ENCODE measurements at places on chromosomes 5 and 9. TPM values are rescaled to one million over a fixed set of nuclear protein-coding genes. Genes with fewer than 3 reads are reported as not detected.

PRDM9 gene
- not detected for total RNA-seq

SIMC1 gene
- 5.1 TPM for total RNA-seq

SLC22A4 gene
- 3.8 TPM for total RNA-seq

ZNF883 gene
- total RNA-seq, result 7.2 TPM

DNA sequence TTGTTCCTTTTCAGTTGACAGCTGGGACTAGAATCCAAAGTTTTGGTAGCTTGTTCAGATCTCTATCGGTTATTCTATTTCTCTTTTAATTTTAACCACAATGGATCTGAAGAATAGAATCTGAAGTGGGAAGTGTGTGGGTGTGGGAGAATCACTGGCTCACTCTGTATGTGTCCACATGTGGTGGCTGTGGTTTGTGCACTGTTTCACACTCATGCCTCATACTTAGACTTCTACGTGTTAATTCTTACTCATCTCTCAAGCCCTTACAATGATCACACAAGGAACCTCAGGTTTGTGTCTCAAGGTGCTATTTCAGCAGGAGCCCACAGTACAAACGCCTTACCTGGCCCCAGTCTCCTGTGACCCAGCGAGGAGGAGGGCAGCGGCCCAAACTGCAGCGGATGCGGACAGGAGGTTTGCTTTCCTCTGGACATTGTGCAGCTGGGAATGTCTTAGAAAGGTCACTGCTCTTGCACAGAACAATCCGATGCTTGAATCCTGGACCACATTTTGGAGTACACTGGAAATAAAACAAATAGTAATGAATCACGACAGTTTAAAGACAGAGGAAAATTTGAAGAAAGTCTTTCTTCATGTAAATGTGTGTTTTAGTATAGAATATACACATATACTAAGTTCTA is 309.1 kb downstream of the ADAMTS6 start:
- peak overlapping the region; percentile 98 for H3K27ac ChIP-seq
- no peak overlapping the region for H3K4me3 ChIP-seq
- peak; percentile 93 for DNase-seq
- peaks cover 34% of the 10 kb centered on the region for H3K36me3 ChIP-seq
- H3K4me1 ChIP-seq, result peaks cover 17% of the 10 kb centered on the region

DNA sequence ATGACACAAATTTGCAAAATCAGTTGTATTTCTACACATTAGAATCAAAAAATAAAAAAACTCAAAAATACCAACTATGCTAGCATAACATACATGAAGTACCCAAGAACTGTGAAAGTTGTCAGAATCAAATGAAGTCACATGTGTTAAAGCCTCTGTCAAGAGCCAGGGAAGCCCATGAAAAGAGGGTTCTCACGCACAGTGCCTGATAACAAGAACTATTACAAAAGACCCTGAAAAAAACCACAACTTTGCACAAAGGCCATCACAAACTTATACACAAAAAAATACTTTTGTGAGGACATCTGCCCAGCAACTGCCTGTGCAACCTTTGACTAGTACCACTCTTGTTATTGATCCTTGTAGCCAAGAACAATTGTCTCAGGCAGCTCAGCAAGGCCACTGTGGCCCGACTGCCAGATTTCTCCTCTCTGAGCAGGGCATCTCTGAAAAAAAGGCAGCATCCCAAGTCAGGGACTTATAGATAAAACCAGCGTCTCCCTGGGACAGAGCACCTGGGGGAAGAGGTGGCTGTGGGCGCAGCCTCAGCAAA is 28.9 kb upstream of the HNRNPA0 start:
- no peaks in the 10 kb centered on the region for H3K36me3 ChIP-seq
- H3K27ac ChIP-seq, result no peak overlapping the region
- DNase-seq, result no peak
- H3K4me1 ChIP-seq, result no peaks in the 10 kb centered on the region
- H3K4me3 ChIP-seq, result no peak overlapping the region
- H3K27me3 ChIP-seq, result no peaks in the 10 kb centered on the region

GRCh38 chr9:129412814-129413536 is 207.9 kb downstream of the C9orf50 start:
- DNase-seq, result peak; percentile 95
- H3K4me1 ChIP-seq, result peaks cover 13% of the 10 kb centered on the region
- H3K36me3 ChIP-seq, result no peaks in the 10 kb centered on the region
- peak overlapping the region; percentile 71 for H3K4me3 ChIP-seq
- H3K27ac ChIP-seq, result peak overlapping the region; percentile 99

DNA sequence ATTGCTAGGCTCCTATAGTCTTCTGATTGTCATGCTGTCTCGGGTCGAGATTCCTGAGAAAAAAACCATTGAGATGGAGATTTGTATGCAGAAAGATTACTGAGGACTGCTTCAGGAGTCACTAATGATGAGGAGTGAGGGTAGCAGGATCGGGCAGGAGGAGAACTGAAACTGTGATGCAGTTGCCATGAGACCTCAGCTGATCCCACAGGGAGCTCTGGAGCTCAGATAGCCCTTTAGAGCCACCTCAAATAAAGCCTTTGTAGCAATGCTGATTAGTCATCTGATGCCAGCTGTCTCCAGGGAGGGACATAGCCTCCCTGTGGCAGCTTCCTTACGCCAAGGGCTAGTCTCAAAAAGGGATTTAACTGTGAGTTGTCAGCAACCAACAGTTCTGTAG is 256.9 kb downstream of the DMAC1 start:
- H3K36me3 ChIP-seq, result no peaks in the 10 kb centered on the region
- H3K4me1 ChIP-seq, result no peaks in the 10 kb centered on the region
- DNase-seq, result no peak
- no peak overlapping the region for H3K27ac ChIP-seq
- H3K4me3 ChIP-seq, result no peak overlapping the region

- H3K27me3 ChIP-seq, result no peaks in the 10 kb centered on the region
- H3K27ac ChIP-seq, result no peak overlapping the region
These were observed 151.6 kb downstream of the MACIR start for GRCh38 chr5:103410172-103410571.

- no peak overlapping the region for H3K4me3 ChIP-seq
- DNase-seq, result peak; percentile 79
- H3K27ac ChIP-seq, result peak overlapping the region; percentile 67
- H3K4me1 ChIP-seq, result peaks cover 19% of the 10 kb centered on the region
- H3K27me3 ChIP-seq, result no peaks in the 10 kb centered on the region
These were observed 17.8 kb downstream of the NANS start for GRCh38 chr9:98074115-98074990.

Data from osteoblast (primary cell).